ENCODE measurements at places on chromosomes 7 and 10.

DNA sequence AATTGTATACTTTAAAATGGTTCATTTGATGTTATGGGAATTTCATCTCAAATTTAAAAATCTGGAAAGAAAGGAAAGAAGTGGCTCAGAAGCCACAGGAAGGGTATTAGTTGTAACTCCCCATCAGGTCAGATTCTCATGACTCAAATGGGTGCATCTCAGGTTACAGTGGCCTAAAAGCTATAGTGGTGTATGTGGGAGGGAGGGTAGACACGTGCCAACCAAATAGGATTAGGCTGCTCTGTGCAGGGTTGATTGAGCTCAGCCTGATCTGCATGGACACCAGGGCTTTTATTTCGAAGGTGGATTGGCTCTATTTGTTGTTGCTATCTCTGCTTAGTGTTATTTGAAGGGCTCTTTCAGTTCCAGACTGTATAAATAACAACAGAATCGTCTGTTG lies 121.5 kb upstream of the PRR15 start:
- DNase-seq = no peak

DNA sequence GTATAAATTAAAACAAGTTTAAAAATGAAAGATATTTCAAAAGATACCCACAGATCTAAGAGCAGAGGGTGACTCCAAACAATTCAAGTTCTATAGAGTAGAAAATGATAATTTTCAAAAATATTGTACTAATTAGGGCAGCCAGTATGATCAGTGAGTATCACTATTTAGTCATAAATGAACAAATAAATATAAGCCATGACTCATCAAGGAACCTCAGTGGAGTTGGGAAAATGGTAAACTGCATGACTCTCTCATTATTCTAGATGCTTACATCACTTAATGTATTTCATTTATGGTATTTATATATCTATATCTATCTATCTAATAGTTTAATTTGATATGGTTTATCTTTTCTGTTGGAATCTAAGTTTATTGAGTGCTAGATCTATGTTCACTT lies 94.3 kb downstream of the THSD7A start:
- no peak for DNase-seq

- no peak for DNase-seq
These were observed 207.2 kb upstream of the SVIL start for GRCh38 chr10:29841724-29842649.

DNA sequence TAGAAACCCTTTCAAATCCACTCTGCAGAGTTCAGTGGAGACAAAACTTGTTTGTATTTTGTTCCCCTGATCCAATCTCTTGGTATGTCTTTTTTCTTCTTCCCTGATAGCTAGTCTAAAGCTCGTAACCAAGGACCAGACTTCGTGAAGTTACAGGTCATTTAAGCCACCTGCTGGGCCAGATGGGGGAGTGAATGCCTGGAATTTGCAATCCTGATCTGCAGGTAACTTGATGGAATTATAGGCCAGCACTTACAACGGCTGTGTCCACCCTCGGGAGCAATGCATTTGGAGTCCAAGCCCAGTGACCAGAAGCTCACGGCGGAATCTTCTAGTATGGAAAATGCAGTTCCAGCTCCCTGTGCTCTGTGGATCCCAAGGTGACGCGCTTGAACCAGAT lies 566.9 kb downstream of the TCERG1L start:
- no peak for DNase-seq

DNA sequence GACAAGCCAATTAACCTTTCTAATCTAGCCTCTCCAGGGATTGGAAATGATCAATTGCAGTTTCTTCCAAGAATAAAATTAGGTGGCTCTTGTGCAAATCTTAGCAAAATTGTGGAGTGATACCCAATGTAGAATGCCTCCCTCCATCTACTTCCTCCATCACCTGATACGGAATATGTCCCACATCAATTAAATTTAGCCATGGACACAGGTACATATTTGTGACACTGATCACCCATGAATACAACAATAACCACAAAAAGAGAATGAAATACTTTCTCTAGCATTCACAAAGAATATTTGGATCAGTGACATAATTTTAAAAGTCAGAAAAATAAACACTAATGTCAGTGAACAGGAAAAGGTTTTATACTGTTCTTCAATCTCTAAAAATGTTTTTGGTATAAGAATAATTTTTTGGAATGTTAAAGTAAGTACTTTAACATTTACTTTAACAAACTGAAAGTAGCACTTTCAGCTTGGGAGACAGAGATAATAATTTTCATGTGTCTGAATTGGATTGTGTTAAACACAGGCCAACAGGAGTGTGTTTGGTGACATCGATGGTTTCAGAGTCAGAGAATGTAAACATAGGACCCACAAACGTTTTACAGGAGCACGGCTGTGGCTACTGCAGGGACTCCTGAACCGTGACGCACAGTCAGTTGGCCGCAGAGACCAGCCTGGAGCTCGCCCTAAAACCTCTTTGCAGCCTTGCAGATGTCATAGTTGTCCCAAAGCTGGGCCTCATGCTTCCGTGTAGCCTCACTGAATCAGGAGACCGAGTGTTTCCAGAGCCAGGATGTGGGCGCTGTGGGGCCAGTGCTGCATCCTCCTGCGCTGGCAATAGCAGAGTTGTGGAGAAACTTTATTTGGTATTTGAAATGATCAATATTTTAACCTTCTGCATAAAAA lies 7.2 kb downstream of the RBM20 start:
- DNase-seq = no peak

- DNase-seq = no peak
These were observed 76.2 kb upstream of the SLC25A13 start for GRCh38 chr7:96397936-96398598.

DNA sequence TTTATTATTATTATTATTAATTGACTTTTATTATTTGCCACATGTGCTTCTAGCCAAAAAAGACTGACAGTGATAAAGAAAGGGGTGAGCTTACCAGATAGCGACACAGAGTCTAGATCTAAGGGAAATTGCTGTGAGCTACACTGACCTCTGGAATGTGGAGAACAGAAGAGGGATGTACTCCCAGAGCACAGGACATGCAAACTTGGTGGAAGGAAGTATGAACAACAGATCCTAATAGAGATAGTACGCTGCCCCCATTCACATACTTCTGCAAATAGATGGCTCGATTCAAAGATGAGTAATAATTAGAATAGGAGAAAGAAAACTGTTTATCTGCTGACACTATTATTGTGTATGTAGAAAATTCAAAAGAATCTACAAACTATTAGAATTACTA lies 109.3 kb upstream of the HPS1 start:
- no peak for DNase-seq

DNA sequence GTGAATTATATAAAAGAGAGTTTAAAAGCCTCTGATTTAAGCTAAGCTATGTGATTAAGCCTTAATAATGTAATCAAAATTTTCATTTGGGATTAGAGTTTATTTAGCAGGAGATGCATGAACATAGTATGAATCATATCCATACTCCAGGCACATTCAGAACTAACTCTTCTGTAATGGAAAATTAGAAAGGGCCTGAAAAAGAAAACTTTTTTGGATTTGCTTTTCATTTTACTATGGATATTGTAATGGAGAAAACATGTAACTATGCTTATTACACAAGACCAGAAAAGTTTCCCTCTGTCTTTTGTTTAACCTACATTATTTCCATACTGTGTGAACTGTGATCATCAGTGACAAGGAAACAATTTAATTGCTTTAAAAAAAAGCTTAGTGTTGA lies 22.0 kb downstream of the TES start:
- DNase-seq = no peak

DNA sequence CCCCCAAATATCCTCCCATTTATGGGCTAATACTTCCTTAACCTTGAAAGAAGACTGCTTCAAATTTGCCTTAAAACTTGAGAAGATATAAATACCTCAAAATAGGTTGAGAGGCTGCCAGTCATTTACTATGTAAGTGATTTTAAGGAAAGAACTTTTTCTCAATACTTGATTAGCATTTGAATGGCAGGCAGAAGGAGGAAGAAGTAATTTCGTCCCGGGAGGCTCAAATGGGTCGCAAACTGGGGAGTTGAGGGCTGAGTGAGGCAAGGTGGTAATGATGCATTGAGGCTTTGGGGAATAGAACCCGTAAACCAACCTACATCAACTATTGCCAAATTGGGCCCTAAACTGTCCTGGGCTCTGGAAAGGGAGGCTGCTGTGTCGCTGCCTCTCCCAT lies 11.1 kb downstream of the CAMK1D start:
- no peak for DNase-seq

- no peak for DNase-seq
These were observed 10.9 kb upstream of the KCNMA1 start for GRCh38 chr10:77648472-77648871.

- DNase-seq = no peak
These were observed 698.3 kb downstream of the PARD3 start for GRCh38 chr10:34116681-34117271.

GRCh38 chr10:60406182-60406581 lies 16.5 kb upstream of the ANK3 start:
- no peak for DNase-seq

DNA sequence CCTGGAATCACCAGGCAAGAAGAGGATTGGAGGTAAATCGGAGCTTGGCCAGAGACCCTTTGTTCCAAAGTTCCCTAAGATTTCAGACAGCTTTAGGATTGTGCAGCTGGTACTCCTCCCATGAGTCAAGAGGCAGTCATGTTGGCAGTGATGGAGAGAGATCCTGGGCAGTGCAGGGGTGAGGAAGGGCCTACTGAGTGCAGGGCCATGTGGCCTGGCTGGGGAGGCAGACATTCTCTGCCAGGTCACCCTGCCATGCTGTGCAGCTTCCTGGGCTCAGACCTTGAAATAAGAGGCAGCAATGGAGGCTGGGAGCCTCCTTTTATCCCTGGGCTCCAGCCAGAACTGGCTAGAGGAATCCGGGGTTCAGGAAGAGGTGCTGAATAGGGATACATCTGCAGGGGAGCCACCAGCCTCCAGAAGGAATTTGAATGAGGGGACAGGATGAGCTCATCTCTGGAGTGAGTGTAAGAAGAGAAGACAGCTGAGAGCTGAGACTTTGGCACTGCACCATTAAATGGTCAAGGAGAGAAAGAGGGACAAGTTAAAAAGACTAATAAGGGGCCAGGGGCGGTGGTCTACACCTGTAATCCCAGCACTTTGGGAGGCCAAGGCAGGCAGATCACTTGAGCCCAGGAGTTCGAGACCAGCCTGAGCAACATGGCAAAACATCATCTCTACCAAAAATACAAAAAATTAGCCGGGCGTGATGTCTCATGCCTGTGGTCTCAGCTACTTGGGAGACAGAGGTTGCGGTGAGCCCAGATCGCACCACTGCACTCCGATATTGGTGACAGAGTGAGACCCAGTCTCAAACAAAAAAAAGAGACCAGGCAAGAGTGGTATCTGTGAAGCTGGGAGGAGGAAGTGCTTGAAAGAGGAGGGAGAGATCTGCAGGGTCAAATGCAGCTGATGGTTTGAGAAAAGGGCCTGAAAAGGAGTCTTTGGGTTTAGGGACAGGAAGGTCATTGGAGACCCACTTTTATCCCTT lies 12.0 kb downstream of the SFTPD start:
- DNase-seq = no peak

DNA sequence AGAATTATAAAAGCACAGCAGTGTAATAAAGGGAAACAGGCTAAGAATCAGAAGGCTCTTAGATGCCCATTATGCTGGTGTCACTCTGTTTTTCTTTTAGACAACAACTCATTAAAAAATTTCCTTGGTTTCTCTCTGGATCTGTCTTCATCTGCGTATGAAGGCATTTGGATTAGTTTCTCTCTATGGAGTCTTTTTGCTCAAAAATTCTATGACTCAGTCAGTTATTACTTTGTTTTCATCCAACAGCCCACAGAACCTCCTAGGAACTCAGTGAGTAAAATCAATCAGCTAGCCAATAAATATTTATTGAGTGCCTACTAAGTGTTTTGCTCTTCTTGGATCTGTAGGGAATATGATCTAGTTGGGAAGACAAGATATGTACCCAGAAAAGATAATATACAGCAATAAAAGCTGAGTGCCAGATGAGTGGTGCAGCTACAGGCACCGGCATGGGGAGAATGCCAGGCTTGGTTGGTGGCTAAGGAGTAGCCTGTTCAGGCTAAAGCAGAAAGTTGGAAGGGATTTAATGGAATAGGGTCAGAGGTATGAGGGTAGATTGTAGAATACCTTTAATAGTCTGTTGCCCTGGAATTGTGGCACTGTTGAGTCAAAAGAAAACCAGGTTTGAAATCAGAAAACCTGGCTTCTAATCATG lies 156.2 kb downstream of the LRRC4 start:
- no peak for DNase-seq

GRCh38 chr7:23261843-23262452 lies 15.4 kb downstream of the GPNMB start:
- DNase-seq = peak; percentile 34

- no peak for DNase-seq
These were observed 25.0 kb downstream of the ABLIM1 start for GRCh38 chr10:114632869-114633715.

DNA sequence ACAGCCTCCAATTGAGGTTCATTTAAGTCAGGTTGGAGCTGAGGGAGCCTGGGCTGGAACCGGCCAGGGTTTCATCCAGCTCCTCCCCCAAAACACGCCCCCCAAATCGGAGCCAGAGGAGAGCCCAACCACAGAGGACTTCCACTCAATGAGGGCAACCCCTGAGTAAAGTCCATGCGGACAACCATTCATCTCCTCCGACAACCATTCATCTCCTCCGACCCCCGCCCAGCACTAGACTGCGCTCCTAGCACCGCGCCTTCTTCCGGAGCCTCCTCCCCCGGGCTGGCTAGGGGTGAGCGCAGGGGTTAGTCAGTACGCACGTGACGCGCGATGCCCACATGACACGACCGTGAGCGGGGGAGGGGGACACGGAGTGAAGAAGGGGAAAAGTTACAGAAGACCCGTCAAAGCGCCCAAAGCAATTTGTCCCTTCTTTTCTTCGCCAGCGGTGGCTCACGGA lies 1.4 kb downstream of the MAGI2 start:
- DNase-seq = no peak

- DNase-seq = no peak
These were observed 122.0 kb downstream of the EBF3 start for GRCh38 chr10:129842031-129842430.

DNA sequence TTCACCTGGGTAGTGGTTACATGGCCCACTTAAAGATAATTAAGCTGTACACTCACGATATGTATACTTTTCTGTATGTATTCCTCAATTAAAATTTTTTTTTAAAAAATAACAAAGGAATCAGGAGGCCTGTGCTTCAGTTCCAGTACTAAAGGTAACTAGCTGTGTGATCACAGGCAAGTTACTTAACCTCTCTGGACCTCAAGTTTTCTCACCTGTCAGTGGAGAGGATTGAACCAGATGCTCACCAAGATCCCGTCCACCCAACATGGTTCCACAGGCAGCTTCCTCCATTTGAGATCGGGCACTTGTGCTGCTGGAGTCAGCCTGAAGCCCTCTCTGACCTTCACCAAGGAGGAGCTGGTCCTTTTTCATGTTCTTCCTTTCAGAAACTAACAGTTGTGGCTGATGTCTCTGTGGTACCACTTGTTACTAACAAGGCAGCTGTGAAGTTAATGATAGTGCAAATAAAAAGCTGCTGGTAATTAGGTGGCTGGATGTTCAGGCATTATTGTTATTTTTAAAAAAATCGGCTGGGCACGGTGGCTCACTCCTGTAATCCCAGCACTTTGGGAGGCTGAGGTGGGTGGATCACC lies 29.4 kb upstream of the SMNDC1 start:
- DNase-seq = no peak

- DNase-seq = no peak
These were observed 38.9 kb downstream of the HK1 start for GRCh38 chr10:69317175-69317604.
